NCI-H446 treated with DMSO at 0.1 percent for 48 hours (cell line): ENCODE measurements at places on chromosomes 12 and 14.

- no peak for DNase-seq
Measured at GRCh38 chr12:124557518-124558223, 9.7 kb downstream of the NCOR2 start.

- peak; percentile 90 for DNase-seq
Measured at GRCh38 chr14:37623426-37623951, 28.1 kb downstream of the TTC6 start.

DNA sequence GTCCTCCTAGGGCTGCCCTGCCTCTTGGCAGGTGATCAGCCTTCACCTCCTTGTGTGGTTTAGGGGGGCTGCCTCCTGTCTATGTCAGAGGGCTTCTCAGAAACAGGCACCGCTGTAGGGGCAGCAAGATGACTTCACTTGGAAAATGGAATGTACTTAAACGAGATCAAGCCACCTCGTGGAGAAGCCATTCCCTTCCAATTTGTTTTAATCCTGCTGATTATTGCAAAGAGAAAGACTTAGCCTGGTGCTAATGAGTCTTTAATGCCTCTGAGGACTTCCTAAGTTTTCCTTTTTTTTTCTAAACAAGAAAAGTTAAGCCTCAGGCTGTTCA, 62.3 kb upstream of the RFLNA start:
- no peak for DNase-seq

GRCh38 chr12:129827866-129828384, 75.9 kb downstream of the TMEM132D start:
- no peak for DNase-seq

DNA sequence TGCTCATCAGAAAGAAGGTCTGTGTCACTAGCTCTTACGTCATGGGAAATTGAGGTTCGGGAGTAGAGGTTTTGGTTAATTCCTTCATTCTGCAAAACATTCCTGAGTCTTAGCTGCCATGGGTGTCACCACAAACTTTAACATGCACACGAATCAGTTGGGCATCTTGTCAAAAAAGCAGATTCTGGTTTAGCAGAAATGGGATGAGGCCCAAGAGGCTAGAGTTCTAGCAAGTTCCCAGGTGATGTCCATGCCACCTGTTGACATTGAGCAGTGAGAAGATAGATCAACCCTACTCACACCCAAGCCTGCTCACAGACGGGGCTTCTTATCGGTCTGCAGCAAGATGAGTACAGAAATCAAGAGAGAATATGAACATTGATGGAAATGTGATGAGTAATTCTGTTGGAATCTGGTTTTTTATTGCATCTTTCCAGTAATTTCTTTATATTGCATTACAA, 11.7 kb upstream of the RIN3 start:
- DNase-seq, result no peak

DNA sequence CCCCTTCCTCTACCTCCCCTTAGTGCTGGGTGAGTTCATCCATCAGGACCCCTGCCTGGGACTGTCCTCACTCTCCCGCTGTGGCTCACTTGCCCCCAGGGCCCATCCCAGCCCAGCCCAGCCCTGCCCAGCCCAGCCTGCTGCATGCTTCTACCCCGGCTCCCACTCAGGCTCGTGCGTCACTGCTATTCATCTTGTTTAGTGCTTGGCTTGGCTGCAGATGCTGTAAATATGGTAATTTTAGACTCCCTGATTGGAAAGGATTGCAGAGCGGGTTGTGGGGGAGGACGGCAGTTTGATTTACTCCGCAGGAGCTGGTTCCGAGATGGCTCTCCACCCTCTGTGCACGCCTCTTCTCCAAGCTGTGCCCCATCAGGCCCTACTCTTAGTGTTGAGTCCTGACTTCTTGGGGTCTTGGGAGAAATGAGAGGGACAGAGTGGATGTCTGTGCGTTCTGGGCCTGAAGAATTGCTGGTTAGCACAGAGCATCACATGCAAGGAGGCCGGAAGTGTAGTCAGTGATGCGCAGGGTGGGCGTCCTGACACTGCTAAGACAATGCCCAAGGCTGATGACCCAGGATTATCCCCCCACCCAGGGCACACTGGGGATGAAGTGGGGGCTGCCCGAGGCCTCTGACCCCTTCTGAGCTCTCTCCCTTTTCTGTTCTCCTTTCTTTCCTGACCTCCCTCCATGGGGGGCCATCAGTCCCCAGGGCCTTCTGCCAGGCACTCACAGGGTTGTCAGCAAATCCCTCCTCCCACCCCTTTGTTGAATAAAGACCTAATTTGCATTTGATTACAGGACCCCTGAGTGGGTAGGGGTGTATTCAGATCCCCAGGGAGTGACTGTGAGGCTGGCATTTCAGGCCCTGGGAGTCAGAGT, 244.4 kb downstream of the ZFP36L1 start:
- no peak for DNase-seq

GRCh38 chr12:40016980-40017379, 88.9 kb downstream of the SLC2A13 start:
- no peak for DNase-seq

GRCh38 chr12:86660488-86661147, 404.4 kb upstream of the MGAT4C start:
- no peak for DNase-seq

GRCh38 chr12:50188875-50189575, 21.9 kb upstream of the CERS5 start:
- no peak for DNase-seq

DNA sequence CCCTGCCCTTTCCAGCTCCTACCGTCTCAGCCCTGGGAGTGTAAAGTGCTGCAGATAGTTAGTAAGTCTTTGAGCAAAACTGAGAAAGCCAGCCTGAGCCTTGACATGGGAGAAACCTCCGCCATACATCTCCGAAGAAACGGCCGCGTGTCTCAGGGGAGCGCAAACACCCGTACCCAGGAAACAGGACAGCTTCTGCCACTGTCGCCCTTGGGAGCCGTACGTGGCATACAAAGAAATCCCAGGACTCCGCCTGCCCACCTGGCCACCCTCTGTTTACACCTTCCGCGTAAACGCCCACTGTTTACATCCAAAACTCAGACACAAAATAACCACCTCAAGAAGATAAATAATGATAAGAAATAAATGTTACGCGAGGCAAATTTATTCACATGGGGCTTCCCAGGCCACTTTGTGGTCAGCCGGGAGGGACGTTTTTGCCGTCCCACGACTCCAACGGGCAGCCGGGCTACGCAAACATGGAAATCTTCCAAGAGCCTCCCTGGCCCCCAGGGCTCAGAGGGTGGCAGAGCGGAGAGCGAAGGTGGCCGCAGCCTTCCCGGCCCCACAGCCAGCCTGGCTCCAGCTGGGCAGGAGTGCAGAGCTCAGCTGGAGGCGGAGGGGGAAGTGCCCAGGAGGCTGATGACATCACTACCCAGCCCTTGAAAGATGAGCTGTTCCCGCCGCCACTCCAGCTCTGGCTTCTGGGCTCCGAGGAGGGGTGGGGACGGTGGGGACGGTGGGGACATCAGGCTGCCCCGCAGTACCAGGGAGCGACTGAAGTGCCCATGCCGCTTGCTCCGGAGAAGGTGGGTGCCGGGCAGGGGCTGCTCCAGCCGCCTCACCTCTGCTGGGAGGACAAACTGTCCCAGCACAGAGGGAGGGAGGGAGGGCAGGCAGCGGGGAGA, at the start of gene BDKRB2:
Gene BDKRB2, plus strand, starts transcription at position 689 of the 908 bp plus-strand sequence. CDS start 32,269 bp downstream, outside the sequence.
- DNase-seq, result peak; percentile 37

GRCh38 chr12:117045160-117046010, 53.8 kb downstream of the TESC start:
- DNase-seq, result no peak

GRCh38 chr12:11855983-11856374, 206.5 kb downstream of the ETV6 start:
- DNase-seq, result no peak

GRCh38 chr12:32589165-32589865, 89.8 kb upstream of the DNM1L start:
- DNase-seq, result no peak

DNA sequence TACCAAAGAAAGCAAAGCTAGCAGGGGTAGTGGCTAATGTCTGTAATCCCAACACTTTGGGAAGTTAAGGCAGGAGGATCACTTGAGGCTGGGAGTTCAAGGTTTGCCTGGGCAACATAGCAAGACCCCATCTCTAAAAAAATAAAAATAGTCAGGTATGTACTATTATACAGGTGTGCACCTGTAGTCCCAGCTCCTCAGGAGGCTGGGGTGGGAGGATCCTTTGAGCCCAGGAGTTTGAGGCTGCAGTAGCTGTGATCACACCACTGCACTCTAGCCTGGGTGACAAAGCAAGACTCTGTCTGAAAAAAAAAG, 142.2 kb downstream of the PAWR start:
- DNase-seq, result no peak

DNA sequence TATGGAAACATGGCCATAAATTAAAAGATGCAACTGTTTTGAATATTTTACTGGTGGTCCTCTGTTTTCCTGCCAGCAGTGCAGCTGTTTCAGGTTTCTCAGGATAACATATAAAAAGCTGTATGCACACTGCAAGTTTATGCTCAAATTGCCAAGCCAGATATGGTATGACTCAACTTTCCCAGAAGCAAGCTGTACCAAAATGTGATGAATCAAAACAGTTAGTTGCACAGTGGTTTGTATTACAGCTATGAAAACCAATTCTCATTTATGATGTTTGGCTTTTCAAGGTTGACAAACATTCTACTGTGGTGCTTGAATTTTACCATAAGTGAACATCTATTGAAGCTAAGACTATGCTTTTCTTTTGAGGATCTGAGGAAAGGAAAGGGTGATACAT, 15.5 kb downstream of the TRMT5 start:
- no peak for DNase-seq

DNA sequence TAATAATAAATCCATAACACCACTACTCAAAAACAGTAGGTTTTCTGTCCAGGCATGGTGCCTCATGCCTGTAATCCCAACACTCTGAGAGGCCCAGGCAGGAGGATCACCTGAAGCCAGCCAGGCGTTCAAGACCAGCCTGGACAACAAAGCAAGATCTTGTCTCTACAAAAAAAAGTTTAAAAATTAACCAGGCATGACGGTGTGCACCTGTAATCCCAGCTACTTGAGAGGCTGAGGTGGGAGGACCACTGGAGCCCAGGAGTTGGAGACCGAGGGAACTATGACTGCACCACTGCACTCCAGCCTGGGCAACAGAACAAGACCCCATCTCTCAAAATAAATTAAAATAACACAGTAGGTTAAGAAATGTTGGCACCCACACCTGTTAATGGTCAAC, 44.5 kb upstream of the AP4S1 start:
- no peak for DNase-seq

DNA sequence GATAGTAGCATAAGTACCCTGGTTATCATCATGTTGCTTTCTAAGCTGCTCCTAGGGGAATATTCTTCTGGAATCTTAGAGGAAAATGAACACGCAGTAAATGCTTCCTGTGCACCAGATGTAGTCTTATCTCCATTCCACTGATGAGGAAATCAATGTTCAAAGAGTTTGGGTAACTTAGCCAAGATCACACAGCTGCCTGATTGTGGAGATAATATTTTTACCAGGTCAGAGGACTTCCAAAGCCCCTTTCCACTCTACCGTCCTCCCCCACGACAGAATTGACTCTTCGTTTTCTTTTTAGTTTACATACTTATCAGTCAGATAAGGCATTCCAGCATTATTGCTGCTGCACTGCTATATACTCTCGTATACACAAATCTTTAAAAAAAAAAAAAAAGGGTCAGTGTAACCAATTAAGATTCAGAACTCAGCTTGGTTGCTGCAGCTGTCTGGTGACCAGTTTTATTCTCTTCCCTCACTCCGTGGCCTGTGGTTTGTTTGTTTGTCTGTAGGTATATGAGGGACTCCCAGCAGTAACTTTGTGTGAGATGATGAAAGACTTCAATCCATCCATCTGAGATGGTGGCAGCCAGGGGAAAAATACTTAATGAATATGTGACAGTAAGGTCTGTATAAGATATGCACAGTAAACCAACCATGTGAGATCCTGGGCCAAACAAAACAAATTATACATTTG, 110.5 kb downstream of the TGFB3 start:
- no peak for DNase-seq

DNA sequence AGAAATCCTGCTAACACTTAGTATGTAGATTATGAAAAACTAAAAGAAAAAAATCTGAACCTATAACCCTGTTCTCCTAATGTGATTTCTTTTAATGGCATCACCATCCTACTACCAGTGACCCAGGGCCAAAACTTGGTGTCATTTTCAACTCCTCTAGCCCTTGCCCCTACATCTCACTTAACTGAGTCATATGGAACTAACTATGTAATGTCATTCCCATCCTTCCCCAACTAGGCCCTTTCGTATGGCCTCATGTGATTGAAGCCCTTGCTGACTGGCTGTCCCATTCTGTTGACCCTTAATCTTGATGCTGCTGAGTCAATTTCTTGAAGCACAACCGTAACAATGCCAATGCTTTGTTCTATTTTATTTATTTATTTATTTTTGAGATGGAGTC, 7.6 kb downstream of the DMAC2L start:
- no peak for DNase-seq

DNA sequence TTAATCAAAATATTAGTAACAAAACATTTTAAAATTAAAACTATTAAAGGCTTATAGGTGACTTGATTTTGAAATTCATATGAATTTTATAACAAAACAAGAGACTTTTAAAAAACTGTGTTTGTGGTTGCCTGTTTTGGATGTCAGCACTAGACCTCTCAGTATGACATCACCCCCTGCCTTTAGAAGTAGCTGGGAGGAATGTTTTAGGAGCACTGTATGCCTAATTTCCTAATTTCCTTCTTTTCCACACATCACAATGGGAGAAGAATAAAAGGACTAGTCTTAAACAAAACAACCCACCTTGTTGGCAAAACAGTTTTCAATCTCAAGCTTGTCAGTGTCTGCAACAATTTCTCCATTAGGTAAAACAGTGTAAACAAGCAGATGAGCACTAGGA, 48.1 kb upstream of the PZP start:
- no peak for DNase-seq

- no peak for DNase-seq
Measured at GRCh38 chr12:60842181-60842580, 1246.4 kb downstream of the SLC16A7 start.

DNA sequence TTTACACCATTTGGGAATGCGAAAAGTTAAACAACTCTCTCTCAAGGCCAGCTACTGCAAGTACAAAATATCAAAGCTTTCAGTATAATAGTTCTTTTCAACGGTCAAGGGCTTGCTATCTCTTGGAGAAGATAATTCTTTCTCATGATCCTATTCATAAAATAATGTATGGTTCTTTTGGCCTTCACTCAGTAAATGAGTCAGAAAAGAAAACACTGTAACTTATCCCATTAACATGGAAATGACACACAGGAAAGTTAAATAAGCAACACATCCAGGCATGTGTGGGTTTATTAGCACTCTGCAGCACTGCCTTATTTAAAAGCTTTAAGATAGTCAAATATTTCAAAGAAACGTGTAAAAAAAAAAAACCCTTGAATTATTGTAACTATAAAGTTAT, 36.9 kb downstream of the ZFC3H1 start:
- DNase-seq, result no peak

GRCh38 chr12:100474617-100475016, 951 bp downstream of the NR1H4 start:
- no peak for DNase-seq
